Endothelial cell (in vitro differentiated cells): ENCODE measurements at places on chromosomes 5 and 9. TPM values are rescaled to one million over a fixed set of nuclear protein-coding genes. Genes with fewer than 3 reads are reported as not detected.

- H3K27me3 ChIP-seq = peaks cover 8% of the 10 kb centered on the region
- peak; percentile 68 for DNase-seq
- no peaks in the 10 kb centered on the region for H3K36me3 ChIP-seq
- no peak overlapping the region for H3K4me3 ChIP-seq
- no peak overlapping the region for H3K27ac ChIP-seq
Measured at GRCh38 chr5:180784497-180785097, 18.0 kb downstream of the MGAT1 start.

- no peaks in the 10 kb centered on the region for H3K36me3 ChIP-seq
- no peak for DNase-seq
- peaks cover 6% of the 10 kb centered on the region for H3K4me1 ChIP-seq
- no peak overlapping the region for H3K4me3 ChIP-seq
- no peaks in the 10 kb centered on the region for H3K27me3 ChIP-seq
- H3K27ac ChIP-seq = no peak overlapping the region
Measured at GRCh38 chr5:158727136-158727535, 372.6 kb downstream of the EBF1 start.

GRCh38 chr9:2229109-2229721 lies 214.1 kb downstream of the SMARCA2 start:
- no peak for DNase-seq
- H3K27me3 ChIP-seq = peaks cover 6% of the 10 kb centered on the region
- H3K36me3 ChIP-seq = no peaks in the 10 kb centered on the region
- no peak overlapping the region for H3K27ac ChIP-seq
- H3K4me3 ChIP-seq = no peak overlapping the region

DNA sequence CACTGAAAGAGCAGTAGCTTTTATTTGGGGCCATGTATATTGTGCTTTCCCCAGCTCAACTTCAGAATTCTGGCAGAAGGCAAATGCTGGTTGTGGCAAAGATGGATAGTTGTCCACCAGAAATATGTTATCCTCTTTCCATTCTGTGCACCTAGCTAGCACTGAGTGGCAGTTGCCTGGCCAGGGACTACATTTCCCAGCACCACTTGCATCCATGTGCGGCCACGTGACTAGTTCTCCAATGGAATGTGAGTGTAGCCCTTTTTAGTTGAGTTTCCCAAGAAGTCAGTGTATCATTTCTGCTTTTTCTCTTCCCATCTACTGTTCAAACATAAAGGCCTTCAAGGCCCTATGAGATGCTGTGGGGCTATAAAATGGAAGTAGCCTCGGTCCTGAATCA lies 354.0 kb upstream of the CLINT1 start:
- no peaks in the 10 kb centered on the region for H3K36me3 ChIP-seq
- H3K27me3 ChIP-seq = peaks cover 2% of the 10 kb centered on the region
- no peaks in the 10 kb centered on the region for H3K4me1 ChIP-seq
- no peak for DNase-seq
- no peak overlapping the region for H3K27ac ChIP-seq

DNA sequence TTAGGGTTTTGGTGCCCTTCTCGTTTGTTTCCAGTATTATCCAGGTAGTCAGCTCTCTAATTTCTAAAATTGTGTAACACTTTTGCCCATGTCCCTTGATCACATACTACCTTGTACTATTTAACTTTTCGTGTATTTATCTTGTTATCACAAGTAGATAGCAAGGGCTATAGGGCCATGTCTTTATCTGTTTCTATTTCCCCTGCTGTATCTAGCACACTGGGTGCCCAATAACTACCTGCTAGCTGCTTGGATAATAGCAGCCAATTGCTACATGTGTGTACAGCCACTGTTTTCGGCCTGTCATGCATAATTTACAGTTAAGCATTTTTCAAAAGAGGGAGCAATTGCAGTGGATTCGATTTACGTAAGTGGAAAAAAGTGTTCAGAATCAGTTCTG lies 64.8 kb upstream of the TNFAIP8 start:
- no peak for DNase-seq
- H3K27me3 ChIP-seq = no peaks in the 10 kb centered on the region
- no peak overlapping the region for H3K27ac ChIP-seq

DNA sequence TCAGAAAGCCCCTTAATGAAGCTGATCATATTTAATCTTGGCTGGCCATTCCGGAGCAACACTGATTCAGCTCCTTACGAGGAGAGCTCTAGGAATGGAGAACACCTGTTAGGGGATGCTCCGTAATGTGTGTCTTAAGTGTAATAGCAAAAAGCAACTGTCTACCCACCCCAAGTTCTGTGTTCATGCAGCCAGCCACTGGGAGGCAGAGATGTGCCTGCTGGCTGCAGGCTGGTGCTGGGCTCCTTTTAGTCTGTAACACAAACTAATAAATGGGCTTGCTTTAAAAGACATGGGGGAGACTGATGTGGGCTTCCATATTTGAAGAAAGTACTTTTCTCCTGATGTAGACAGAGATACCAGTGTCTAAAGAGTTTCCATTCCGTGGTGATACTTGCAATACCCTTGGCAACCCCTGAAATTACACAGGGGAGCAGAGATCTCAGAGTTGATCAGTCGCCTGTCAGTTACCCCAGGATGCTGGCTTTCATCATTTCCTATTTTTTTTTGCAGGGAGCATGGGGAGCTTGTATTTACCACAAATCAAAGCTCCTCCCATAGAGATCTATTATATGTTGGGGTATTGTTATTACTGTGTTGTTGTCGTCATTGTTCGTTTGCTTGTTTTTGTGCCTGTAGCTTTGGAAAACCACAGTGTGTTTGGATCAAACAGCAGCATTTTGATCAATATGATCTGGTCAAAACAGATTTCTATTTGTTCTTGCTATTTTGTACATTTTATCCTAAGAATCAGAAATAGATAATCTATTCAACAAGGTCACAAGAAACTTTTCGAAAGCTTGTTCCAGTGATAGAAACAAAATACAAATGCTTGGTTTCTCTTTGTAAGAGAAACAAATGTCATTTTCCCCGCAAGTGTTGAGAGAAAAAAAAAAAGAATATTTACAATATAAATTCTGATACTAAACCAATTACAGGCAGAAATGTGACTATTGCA lies 65.8 kb downstream of the MTX3 start:
- H3K4me3 ChIP-seq = no peak overlapping the region
- H3K27ac ChIP-seq = no peak overlapping the region
- no peaks in the 10 kb centered on the region for H3K36me3 ChIP-seq

GRCh38 chr5:169923988-169924387 lies 56.3 kb downstream of the INSYN2B start:
- no peak overlapping the region for H3K27ac ChIP-seq
- no peak overlapping the region for H3K4me3 ChIP-seq
- peaks cover 16% of the 10 kb centered on the region for H3K4me1 ChIP-seq

DNA sequence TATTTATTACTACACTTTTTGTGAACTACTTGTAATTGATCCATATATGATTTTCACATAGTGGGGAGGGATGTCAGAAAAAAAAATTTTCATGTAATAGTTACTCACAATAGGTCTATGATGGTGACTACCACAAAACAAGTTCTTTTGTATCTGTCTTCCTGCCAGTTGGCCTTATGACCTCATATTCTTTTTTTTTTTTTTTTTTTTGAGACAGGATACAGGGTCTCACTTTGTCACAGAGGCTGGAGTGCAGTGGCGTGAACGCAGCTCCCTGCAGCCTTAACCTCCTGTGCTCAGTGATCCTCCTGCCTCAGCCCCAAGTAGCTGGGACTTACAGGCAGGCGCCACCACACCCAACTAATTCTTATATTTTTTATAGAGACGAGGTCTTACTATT lies 10.9 kb downstream of the SEC24A start:
- DNase-seq = no peak
- peaks cover 3% of the 10 kb centered on the region for H3K4me1 ChIP-seq
- peaks cover 5% of the 10 kb centered on the region for H3K36me3 ChIP-seq
- H3K27ac ChIP-seq = peak overlapping the region; percentile 88
- no peaks in the 10 kb centered on the region for H3K27me3 ChIP-seq

GRCh38 chr9:4138781-4139180 lies 161.1 kb downstream of the GLIS3 start:
- no peak overlapping the region for H3K4me3 ChIP-seq
- H3K36me3 ChIP-seq = no peaks in the 10 kb centered on the region
- H3K4me1 ChIP-seq = no peaks in the 10 kb centered on the region
- no peak overlapping the region for H3K27ac ChIP-seq

The BHMT2 gene
- not detected for total RNA-seq

The ISL1 gene
- 0.67 TPM for total RNA-seq

The LHX2 gene
- not detected for total RNA-seq
